NCI-H2107 (cell line): ENCODE measurements at places on chromosomes 12 and 14.

GRCh38 chr12:48285751-48286650 is 64.7 kb downstream of the ZNF641 start:
- no peak for DNase-seq

DNA sequence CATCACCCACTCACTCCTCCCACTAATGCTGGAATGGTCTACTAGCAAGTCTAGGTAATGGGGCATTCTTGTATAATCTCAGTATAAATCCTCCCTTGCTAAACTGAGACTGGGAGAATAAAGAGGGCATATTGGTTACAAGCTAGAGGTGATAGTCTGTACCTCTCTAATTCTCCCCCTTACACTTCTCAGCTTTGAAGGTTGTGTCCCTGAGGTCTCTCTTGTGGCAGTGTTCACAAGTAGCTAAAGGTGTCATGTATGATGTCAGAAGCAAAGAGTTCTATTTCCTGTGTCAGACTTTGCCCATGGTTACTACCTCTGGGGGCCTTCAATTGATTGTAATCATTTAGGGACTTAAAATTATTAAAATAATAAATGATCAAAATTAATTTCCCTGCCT is 26.6 kb upstream of the CCDC196 start:
- no peak for DNase-seq

DNA sequence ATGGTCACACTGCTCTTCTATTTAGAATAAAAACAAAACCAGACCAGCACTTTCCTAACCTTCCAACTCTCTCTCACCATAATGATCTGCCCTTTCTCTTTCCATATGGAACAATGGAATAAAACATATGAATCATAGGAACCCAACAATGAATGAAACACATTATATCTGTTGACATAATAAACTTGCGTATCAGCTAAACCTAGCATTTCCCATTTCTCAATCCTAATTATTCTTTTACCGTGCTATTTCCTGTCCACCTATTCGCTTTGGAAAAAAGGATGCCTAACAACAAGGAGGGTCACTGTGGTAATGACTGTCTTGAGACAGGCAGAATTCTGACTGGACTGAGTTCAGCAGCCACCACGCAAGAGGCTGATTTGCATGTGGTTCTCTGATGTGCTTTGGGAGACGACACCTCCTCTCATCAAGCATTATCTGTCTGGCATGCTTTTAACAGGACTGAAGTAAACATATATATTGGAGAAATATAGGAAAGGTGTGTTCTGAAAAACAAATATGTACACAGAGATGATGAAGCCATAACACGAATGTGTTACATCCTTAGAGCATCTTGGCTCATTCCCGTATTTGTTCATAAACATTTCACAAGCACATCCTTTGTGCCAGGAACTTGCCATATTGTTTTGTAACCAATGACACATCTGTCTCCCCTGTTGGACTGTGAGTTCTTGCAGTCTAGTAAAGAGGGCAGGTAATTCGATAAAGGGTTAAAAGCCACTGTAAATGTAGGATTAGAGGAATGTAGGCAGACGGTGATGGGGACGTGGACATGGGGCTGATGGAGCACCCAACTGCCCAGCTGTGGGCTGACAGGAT is 87.7 kb downstream of the PTPRB start:
- DNase-seq, result no peak

GRCh38 chr12:106226884-106227640 is 20.8 kb downstream of the CKAP4 start:
- DNase-seq, result peak; percentile 30

DNA sequence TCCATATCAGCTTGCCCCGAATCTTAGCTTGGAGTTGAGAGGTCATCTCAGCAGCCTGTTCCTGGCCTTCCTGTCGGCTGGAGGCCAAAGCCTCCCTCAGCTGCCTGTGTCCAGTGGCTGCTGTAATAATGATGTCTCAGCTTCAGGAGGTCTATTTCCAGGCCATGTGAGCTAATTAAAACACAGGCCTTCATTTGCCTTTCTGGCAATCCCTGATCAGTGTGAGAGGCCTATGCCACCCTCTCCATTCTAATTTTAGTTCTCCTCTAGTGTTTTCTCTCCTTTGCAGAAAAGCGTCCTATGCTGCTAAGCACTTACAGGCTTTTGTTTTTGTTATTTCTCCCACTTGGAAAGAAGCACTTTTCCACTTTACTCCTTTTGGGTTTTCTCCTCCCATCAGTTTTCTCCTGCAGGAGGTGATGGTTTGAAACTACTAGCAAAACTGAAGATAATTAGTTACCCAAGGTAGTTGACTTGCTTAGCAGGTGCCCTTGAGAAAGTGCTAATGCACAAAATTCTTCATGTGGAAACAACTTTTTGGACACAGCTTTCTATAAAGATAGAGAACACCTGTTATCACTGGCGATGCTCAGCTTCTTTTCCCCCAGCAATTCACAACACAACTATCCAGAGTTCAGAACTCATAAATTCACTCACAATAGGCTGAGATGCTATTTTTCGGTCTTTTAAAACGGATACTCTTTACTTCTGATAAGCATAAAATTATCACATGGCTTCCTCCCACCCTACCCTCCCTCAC is 255.3 kb upstream of the GARIN6 start:
- no peak for DNase-seq

- no peak for DNase-seq
Observed at GRCh38 chr12:79961411-79961810, 26.5 kb upstream of the PPP1R12A start.

DNA sequence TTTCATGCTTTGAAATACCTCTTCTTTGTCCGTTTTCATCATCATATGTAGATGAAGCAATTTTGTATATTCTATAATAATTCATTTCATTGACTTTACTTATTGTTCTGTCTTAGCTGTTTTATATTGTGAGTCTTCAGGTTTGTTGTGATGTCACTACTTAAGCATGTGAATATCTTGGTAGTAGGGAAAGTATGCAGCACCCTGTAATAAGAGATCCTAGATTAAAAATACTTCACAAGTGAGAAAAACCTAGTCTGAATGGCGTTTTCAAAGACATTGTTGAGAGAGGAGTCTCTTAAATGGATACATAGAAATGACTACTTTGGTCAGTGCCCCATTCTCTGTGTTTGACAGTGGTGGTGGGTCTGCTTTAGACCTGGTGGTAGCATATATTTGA is 61.4 kb downstream of the SLC16A7 start:
- no peak for DNase-seq

DNA sequence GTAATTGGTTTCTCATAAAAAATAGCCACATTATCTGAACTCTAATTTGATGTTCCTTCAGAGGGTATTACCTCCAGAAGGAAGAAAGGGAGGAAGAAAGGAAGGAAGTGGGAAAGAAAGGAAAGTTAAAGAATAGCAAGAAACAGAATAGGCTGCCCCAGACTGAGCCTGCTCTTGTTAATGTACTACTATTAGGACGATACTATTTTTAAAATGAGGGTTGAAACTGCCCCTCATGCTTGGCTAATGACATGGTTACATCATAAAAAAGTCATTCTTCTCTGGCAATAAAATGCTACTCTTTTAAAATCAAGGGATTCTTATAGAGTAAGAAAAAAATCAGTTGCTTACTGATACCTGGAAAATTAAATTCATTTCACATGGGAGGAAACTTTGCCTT is 253.0 kb downstream of the KTN1 start:
- no peak for DNase-seq

- DNase-seq, result no peak
Observed at GRCh38 chr12:128290938-128291337, 24.0 kb downstream of the TMEM132C start.

DNA sequence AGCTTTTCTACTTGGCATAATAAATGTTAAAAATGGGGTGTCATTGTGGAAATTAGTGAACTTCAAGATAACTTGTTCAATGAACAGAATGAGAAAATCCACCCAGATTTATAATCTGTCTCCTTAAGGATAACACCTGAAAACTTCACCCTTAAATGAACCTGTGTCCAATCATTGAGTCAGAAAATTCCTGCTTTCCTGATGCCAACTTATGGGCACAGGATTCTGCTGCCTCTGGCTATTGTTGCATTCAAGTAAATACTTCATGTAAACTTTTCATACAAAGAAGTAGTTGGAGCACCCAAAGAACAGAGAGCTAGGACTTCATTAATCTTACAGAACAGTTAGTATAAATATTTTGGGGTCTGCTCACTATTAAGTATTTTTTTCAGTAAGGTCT is 98.9 kb upstream of the PLEKHA5 start:
- no peak for DNase-seq

GRCh38 chr14:72630374-72630773 is 263.5 kb downstream of the DPF3 start:
- DNase-seq, result no peak

- peak; percentile 74 for DNase-seq
Observed at GRCh38 chr12:6224550-6224949, 24.4 kb downstream of the CD9 start.

DNA sequence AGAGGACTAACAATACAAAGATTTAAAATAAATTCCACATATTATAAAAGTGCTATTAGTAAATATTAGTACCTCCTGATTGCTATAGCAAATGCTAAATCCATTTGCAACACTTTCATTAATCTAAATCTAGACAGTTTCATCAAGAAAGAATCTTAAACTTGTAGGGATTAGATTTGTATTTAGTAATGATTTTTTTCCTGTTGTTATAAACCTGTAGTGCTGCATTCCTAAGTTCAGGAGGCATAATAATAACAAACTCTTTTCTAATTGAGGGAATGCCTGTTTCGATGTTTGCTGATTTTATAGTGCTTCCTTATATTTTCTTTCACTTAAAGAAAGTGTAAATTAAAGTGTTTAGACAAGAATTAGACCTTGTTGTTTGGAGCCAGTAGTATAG is 166.1 kb downstream of the FOXA1 start:
- no peak for DNase-seq

- DNase-seq, result no peak
Observed at GRCh38 chr12:68240079-68240478, 13.3 kb downstream of the IL22 start.

DNA sequence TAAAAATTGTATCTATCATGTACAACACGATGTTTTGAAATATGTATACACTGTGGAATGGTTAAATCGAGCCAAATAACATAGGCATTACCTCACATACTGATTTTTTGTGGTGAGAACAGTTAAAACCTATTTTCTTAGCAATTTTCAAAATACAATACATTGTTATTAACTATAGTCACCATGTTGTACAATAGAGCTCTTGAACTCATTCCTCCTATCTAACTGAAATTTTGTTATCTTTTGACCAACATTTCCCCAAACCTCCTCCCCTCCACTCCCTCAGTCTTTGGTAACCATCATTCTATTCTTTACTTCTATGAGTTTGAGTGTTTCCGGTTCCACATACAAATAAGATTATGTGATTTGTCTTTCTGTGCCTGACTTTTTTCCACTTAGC is 6.8 kb upstream of the SLC38A2 start:
- DNase-seq, result no peak

GRCh38 chr12:122740351-122740750 is 9.7 kb upstream of the HCAR1 start:
- DNase-seq, result no peak

GRCh38 chr14:36817071-36817930 is 155.6 kb downstream of the PAX9 start:
- DNase-seq, result no peak

DNA sequence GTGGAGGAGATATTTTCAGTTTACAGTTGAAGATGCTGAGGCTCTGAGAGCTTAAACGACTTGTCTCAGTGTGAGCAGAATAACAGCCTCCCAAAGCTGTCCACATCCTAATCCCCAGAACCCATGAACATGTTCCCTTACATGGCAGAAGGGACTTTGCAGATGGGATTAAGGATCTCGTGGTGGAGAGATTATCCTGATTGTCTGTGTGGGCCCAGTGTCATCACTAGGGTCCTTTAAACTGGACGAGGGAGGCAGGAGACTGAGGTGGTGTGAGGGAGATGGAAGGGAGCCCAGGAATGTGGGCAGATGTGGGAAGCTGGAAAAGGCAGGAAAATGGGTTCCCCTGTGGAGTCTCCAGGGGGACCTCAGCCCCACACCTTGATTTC is 9.6 kb upstream of the KRT80 start:
- no peak for DNase-seq

GRCh38 chr14:102817942-102818940 is 41.0 kb downstream of the TRAF3 start:
- DNase-seq, result no peak

- no peak for DNase-seq
Observed at GRCh38 chr12:69966409-69966808, 141.4 kb downstream of the MYRFL start.

- no peak for DNase-seq
Observed at GRCh38 chr12:109772622-109773321, 59.1 kb downstream of the FAM222A start.

DNA sequence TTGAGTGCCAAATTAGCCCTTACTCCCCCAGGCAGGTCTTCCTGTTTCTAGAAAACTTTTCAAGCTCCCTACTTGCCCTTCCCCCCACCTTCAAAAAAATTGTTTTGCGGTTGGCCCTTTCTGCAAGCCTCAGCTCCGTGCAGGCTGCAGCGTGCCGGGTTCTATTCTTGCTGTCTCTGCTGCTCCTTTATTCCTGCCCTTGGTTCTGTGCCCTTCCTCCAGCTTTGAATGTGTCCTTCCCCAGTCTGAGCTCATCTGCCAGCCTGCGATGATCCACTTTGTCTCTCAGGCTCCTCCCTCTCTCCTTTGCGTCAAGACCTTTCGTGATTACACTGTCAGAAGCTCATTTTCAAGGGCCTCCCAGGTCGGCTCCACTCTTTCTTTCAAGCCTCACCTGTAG is 98.6 kb downstream of the IRF2BPL start:
- peak; percentile 40 for DNase-seq

- no peak for DNase-seq
Observed at GRCh38 chr12:12883369-12884001, 7.9 kb upstream of the GPRC5A start.

- no peak for DNase-seq
Observed at GRCh38 chr12:71764587-71765321, 10.1 kb downstream of the RAB21 start.

- no peak for DNase-seq
Observed at GRCh38 chr14:93014058-93015023, 91.4 kb downstream of the CHGA start.
